ENCODE measurements at places on chromosomes 5 and 9. TPM values are rescaled to one million over a fixed set of nuclear protein-coding genes. Genes with fewer than 3 reads are reported as not detected.

Gene TAF11L3
- not detected for total RNA-seq

Gene CD74
- total RNA-seq: 303 TPM

Gene SNCAIP
- total RNA-seq: not detected

Gene CD72
- total RNA-seq: 3.6 TPM

Gene PALM2AKAP2
- total RNA-seq: not detected

Gene LHX3
- 0.16 TPM for total RNA-seq

Gene UBE2R2
- 24.5 TPM for total RNA-seq

Gene CER1
- total RNA-seq: not detected

Gene SELENOP
- total RNA-seq: not detected

Gene CATSPER3
- total RNA-seq: 0.56 TPM

Gene CDX1
- total RNA-seq: not detected

Measured in CD4-positive, alpha-beta T cell (primary cell).